ENCODE measurements at places on chromosomes 7 and 10. TPM values are rescaled to one million over a fixed set of nuclear protein-coding genes. Genes with fewer than 3 reads are reported as not detected.

The LOXL4 gene
- 129 TPM for total RNA-seq

The NPFFR1 gene
- total RNA-seq: not detected

The LIPM gene
- not detected for total RNA-seq

The NRG3 gene
- not detected for total RNA-seq

The CLCN1 gene
- total RNA-seq: not detected

The C10orf71 gene
- total RNA-seq: not detected

The SPDYE3 gene
- not detected for total RNA-seq

The RAB19 gene
- not detected for total RNA-seq

The DNAAF5 gene
- total RNA-seq: 22.0 TPM

The SLC18A3 gene
- not detected for total RNA-seq

The LRRC18 gene
- not detected for total RNA-seq

The ADAM8 gene
- total RNA-seq: 11.0 TPM

The METTL27 gene
- 51.5 TPM for total RNA-seq

The TWNK gene
- 9.0 TPM for total RNA-seq

The NYAP1 gene
- 1.2 TPM for total RNA-seq

The PAPOLB gene
- 0.12 TPM for total RNA-seq

The TRPV5 gene
- not detected for total RNA-seq

The IFRD1 gene
- 57.2 TPM for total RNA-seq

The ECHDC3 gene
- total RNA-seq: 12.0 TPM

The CTAGE15 gene
- total RNA-seq: not detected

The PRSS58 gene
- total RNA-seq: not detected
